ENCODE measurements at places on chromosomes 11 and 22.

- no peak for DNase-seq
Observed at GRCh38 chr11:130766650-130767565, 149.4 kb downstream of the SNX19 start.

DNA sequence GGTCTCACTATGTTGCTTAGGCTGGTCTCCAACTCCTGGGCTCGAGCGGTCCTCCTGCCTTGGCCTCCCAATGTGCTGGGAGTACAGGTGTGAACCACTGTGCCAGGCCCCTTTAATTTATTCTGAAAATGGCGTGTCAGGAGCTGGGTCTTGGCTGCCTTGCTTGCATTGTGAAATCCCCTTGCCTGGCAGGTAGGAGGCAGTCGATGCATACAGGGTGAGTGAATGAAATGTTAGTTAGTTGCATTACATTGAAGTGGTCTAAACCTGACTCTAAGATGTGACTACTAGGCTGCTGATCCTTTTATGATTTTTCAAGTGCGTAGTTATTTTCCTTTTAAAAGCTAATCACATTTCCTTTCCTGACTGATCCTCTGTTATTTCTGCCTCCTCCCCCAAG lies 42.9 kb downstream of the PARVB start:
- no peak for DNase-seq

- no peak for DNase-seq
Observed at GRCh38 chr11:9057888-9058287, 33.5 kb downstream of the SCUBE2 start.

GRCh38 chr22:35425971-35426800 lies 26.2 kb downstream of the MCM5 start:
- DNase-seq, result no peak

GRCh38 chr22:28268850-28269249 lies 349.8 kb upstream of the PITPNB start:
- no peak for DNase-seq

GRCh38 chr11:103610435-103610834 lies 426.0 kb upstream of the DDI1 start:
- DNase-seq, result no peak

GRCh38 chr11:33704240-33705002 lies 3.8 kb upstream of the C11orf91 start:
- DNase-seq, result no peak

GRCh38 chr11:75539459-75540334 lies 14.0 kb upstream of the GDPD5 start:
- DNase-seq, result no peak

DNA sequence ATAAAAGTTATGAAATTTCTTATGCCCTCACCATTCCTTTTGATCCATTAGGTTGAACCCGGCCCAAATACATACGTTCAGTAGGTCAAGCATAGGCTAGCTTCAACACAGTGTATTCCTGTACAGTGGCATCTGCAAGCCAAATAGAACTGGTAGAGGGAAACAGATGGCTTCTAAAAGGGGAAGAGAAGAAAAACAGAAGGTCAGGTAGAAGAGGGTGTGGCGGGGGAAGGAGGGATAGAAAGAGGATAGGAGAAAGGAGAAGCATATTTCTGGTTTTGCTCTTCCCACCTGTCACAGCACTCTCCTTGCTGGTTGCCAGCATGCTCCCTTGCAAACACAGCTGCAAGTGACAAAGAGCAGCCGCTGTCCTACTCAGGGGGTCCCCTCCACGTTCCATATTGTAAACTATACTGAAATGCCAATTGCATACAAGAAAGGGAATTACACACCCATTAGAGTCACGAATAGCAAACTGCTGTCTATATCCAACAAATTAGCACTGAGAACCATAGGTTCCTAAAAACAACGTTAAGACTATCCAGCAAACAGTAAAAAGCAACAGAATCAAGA lies 71.8 kb downstream of the PHF21A start:
- no peak for DNase-seq

DNA sequence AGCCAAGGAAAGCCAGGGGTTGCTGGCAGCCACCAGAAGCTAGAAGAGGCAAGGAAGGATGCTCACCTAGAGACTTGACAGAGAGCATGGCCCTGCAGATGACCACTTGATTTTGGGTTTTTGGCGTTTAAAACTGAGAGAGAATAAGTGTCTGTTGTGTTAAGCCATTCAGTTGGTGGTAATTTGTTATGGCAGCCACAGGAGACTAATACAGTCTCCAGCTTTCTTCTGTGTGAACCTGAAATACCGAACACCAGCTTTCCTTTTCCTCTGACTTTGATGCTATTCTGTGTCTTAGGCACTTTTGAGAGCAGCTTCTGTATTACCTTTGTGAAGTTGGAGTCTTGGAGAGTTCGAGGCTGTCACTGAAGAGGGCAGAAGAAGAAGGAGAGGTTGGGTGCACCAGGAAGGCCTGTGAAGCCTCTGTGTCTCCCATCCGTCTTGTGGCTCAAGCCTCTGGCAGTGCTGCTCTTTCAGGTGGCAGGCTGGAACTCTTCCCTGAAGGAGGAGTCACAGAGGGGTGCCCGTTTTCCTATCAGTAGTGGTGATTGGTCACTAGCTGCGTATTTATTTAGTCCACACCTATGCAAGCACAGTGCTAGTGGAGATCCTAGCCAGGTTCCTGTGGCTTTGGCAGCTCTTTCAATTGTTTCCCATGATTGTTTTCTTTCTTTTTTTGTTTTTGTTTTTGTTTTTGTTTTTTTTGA lies 2.5 kb downstream of the TBC1D22A start:
- peak; percentile 73 for DNase-seq

DNA sequence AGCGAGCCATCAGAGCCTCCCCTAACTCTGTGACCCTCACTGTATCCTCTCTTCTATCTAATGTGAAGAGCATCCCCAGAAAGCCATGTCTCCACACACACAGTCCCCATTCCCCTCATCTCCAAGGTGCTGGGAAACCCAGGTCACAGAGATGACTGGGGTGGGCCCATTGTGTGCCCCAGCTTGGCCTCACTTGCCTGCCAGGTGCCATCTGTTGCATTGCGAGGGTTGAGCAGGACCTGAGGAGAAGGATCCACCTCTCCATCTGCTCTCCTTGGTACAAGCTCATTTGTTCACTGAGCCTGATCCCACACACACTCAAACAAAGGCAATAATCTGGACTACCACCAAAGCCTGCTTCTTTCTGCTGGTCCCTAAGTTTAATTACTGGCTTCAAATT lies 118.8 kb downstream of the SPATA19 start:
- peak; percentile 21 for DNase-seq

GRCh38 chr11:73139476-73140198 lies 2.5 kb downstream of the FCHSD2 start:
- DNase-seq, result no peak

- peak; percentile 88 for DNase-seq
Observed at GRCh38 chr22:46087816-46088277, 62.5 kb upstream of the PPARA start.

All from stomach (tissue), 19 donors.